ENCODE measurements at places on chromosomes 6 and 20. TPM values are rescaled to one million over a fixed set of nuclear protein-coding genes. Genes with fewer than 3 reads are reported as not detected.

Gene FABP7
- not detected for total RNA-seq

Gene MEI4
- total RNA-seq: 1.2 TPM

Gene VEGFA
- 36.3 TPM for total RNA-seq

Gene SPEF1
- 3.4 TPM for total RNA-seq

Gene EGFL8
- total RNA-seq: 18.3 TPM

Gene RSPO3
- 8.9 TPM for total RNA-seq

Gene KHDC1L
- not detected for total RNA-seq

Gene HRH3
- not detected for total RNA-seq

Gene PROKR2
- total RNA-seq: not detected

Gene PGC
- total RNA-seq: not detected

DNA sequence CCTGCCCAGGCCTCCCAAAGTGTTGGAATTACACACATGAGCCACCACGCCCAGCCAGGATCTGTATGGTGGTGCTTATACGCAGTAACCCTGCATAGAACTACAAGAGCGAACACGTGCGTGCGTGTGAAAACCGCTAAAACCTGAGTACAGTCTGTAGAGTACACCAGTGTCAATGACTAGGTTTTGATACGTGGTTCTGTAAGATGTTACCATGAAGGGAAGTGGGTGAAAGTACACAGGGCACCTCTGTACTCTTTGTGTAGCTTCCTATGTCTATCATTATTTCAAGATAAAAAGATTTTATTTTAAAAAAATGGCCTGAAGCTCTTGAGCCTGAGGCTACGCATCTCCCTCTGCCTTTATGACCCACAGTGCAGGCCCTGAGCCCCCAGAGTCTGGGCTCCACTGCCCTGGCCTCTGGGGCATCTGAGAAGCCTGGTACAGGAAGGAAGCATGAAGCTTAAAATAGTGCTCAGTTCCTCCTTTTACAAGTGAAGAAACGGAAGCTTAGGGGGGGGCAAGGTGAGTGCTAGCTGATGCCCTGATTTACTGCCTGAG, 21.6 kb downstream of the LY86 start:
- no peak overlapping the region for H3K27ac ChIP-seq
- no peaks in the 10 kb centered on the region for H3K27me3 ChIP-seq
- DNase-seq: no peak
- H3K4me3 ChIP-seq: no peak overlapping the region
- no peaks in the 10 kb centered on the region for H3K4me1 ChIP-seq

GRCh38 chr6:122495612-122496011, 24.0 kb upstream of the SERINC1 start:
- no peak for DNase-seq
- H3K27me3 ChIP-seq: no peaks in the 10 kb centered on the region
- H3K4me1 ChIP-seq: no peaks in the 10 kb centered on the region

DNA sequence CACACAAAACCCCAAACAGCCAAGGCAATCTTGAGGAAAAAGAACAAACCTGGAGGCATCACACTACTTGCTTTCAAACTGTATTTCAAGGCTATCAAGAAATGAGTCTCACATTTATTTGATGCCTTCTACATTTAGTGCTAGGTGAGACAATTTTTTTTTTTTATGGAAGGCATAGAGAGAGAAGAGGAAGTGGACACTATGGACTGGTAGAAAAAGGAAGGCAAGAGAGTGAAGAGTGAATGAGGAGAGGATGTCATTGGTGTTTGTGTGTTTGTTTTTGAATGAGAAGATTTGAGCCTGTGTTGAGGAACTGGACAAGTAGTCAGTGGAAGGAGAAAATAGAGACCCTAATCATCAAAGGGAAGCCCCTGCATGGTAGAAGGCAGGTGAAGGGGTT, 182.0 kb upstream of the JAG1 start:
- H3K4me1 ChIP-seq: no peaks in the 10 kb centered on the region
- H3K27me3 ChIP-seq: no peaks in the 10 kb centered on the region

GRCh38 chr6:139449611-139450000, 75.2 kb upstream of the CITED2 start:
- DNase-seq: no peak
- H3K27me3 ChIP-seq: no peaks in the 10 kb centered on the region
- no peak overlapping the region for H3K27ac ChIP-seq
- no peak overlapping the region for H3K4me3 ChIP-seq
- no peaks in the 10 kb centered on the region for H3K4me1 ChIP-seq
- no peaks in the 10 kb centered on the region for H3K36me3 ChIP-seq

DNA sequence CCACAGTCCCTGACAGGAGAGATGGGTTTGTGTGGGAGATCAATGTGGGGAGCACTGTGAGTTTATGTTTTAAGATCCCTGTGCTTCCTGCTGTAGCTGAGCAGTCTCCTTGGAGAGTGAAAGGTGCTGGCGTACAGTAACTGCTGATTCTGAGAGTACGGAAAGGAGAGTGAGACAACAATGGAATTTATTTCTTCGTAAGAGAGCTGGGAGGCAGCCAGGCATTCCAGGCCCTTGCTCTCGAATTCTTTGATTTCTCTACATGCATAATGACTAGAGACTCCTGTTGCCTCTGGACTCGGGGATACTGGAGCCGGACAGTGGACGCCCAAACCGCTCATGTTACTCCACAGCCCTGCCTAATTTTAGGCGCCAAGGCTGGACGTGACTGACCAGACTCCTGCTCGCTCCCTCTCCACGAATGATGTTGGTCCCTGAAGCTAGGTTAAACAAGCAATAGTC, 131.0 kb upstream of the PHACTR1 start:
- no peak overlapping the region for H3K4me3 ChIP-seq
- H3K4me1 ChIP-seq: no peaks in the 10 kb centered on the region
- DNase-seq: peak; percentile 68

DNA sequence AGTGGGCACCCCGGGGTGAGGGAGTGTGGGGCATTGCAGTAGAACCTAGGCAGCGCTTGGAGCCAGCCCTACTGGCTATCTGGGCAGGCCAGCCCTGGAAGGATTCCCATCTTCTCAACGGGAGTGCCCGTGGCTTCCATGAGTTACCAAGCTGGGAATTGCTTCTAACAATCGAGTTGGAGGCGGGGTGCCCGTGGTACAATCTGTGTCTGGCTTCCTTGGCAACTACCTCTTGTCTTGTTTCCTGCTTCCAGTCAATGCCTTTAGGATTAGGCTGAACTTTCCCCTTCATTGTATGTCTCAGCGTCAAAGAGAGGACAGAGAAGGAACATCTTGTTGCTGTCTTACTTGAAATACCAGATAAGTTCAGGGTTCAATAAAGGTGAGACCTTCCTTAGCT, 33.3 kb downstream of the PPP1R14C start:
- no peaks in the 10 kb centered on the region for H3K4me1 ChIP-seq
- no peak for DNase-seq
- no peaks in the 10 kb centered on the region for H3K27me3 ChIP-seq
- H3K36me3 ChIP-seq: no peaks in the 10 kb centered on the region

- no peak overlapping the region for H3K4me3 ChIP-seq
- H3K4me1 ChIP-seq: no peaks in the 10 kb centered on the region
- H3K27me3 ChIP-seq: no peaks in the 10 kb centered on the region
- H3K36me3 ChIP-seq: no peaks in the 10 kb centered on the region
- H3K27ac ChIP-seq: no peak overlapping the region
Measured at GRCh38 chr6:144909753-144910285, 624.7 kb downstream of the UTRN start.

GRCh38 chr20:63254606-63255384, 532 bp upstream of the NKAIN4 start:
- H3K36me3 ChIP-seq: no peaks in the 10 kb centered on the region
- H3K27ac ChIP-seq: no peak overlapping the region
- no peaks in the 10 kb centered on the region for H3K4me1 ChIP-seq
- DNase-seq: peak; percentile 56
- no peaks in the 10 kb centered on the region for H3K27me3 ChIP-seq

GRCh38 chr6:34383161-34383631, 9.3 kb downstream of the NUDT3 start:
- H3K27ac ChIP-seq: no peak overlapping the region
- H3K4me3 ChIP-seq: no peak overlapping the region
- H3K4me1 ChIP-seq: peaks cover 15% of the 10 kb centered on the region
- DNase-seq: peak; percentile 73
